ENCODE measurements at places on chromosomes 7 and 10.

GRCh38 chr7:141949021-141949420, 2.2 kb upstream of the CLEC5A start:
- DNase-seq, result no peak

- no peak for DNase-seq
These were observed 27.8 kb upstream of the SMURF1 start for GRCh38 chr7:99171731-99172130.

GRCh38 chr10:22365233-22365632, 19.9 kb downstream of the SPAG6 start:
- DNase-seq, result no peak

GRCh38 chr7:6559896-6560295, 8.6 kb upstream of the GRID2IP start:
- no peak for DNase-seq

DNA sequence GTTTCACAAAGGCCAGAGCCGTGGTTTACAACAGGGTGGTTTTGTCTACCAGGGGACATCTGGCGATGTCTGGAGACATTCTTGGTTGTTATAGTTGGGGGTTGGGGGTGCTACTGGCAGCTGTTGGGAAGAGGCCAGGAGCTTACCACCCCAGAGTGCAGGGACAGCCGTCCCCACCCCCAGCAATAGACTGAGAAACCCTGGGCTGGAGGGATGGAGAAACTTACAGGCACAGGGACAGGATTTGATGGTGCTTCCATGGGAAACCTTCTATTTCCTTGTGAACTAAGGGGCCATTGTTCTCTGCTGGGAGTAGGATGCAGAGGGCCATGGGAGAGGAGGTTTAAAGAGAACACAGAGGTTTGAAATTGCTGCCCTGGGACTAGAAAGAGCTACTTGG, 10.9 kb downstream of the ADCK2 start:
- no peak for DNase-seq

DNA sequence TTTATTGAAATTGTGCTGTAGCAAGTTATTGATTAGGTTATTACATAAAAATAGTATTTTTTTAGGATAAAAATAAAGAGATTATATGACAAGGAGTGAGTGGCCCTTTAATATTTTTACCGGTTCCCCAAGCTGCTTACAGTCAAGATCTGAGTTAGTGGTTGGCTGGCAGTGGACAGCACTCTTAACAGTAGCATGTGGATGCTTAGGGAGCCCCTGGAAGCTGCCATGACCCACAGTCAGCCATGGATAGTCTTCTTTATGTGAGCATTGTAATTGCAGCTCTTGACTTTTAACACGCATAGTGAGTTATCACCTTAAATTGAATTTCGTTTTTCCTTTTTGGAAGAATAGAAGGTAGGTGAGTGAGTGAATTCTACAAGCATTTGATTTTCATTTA, 22.1 kb downstream of the RAB18 start:
- DNase-seq, result no peak

- no peak for DNase-seq
These were observed 200.4 kb downstream of the TAX1BP1 start for GRCh38 chr7:27940341-27940740.

DNA sequence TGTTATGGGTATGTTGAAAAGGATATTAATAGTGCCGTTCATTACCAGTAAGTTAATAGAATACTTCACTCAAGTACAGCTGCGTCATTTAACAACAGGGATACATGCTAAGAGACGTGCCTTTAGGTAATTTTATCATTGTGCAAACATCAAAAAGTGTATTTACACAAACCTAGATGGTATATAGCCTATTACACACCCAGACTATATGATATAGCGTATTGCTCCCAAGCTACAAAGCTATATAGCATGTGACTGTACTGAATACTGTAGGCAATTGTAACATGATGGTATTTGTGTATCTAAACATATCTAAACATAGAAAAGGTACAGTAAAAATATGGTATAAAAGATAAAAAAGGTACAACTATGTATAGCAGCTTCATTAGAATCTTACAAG, 11.1 kb upstream of the PRKG1 start:
- no peak for DNase-seq

- no peak for DNase-seq
These were observed 132.3 kb downstream of the GLI3 start for GRCh38 chr7:42104694-42105093.

- DNase-seq, result no peak
These were observed 18.1 kb upstream of the KNDC1 start for GRCh38 chr10:133141958-133142340.

DNA sequence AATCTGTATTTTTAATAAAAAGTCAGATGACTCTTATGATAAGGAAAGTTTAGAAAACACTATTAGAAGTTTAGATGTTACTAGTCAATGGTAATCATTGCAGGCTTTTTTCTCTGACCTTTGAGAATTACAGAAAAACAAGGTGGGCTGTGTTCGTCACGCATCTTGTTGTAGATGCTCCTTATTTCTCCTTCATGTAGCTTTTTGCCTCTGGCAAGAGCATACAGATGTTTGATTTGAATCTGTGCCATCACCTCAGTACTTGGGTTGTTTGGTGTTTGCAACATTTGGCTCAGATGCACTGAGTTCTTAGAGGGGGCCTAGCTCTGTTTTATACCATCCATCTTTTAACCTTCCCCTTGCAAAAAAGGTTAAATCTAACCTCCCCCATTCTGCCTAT, 11.5 kb downstream of the TAS2R16 start:
- DNase-seq, result no peak

GRCh38 chr10:8800426-8800825, 745.9 kb downstream of the GATA3 start:
- no peak for DNase-seq

DNA sequence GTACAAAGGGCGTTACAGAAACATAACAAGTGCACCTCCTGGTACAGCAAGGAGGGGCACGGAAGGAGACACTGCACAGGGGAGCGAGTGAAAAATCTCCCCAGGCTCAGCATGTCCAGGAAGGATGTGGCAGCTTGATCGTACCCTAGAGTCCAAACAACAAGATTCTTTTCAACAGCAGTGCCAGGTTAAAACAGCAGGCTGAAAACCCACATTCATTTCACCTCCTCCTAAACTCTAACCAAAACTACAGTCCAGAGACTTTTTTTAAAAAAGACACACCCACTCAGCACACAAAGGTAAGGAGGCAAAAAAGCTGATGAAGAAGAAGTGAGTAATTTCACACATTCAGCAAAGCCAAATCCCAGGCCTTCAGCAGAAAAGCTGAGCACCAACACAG, 138.8 kb downstream of the SFMBT2 start:
- DNase-seq, result no peak

DNA sequence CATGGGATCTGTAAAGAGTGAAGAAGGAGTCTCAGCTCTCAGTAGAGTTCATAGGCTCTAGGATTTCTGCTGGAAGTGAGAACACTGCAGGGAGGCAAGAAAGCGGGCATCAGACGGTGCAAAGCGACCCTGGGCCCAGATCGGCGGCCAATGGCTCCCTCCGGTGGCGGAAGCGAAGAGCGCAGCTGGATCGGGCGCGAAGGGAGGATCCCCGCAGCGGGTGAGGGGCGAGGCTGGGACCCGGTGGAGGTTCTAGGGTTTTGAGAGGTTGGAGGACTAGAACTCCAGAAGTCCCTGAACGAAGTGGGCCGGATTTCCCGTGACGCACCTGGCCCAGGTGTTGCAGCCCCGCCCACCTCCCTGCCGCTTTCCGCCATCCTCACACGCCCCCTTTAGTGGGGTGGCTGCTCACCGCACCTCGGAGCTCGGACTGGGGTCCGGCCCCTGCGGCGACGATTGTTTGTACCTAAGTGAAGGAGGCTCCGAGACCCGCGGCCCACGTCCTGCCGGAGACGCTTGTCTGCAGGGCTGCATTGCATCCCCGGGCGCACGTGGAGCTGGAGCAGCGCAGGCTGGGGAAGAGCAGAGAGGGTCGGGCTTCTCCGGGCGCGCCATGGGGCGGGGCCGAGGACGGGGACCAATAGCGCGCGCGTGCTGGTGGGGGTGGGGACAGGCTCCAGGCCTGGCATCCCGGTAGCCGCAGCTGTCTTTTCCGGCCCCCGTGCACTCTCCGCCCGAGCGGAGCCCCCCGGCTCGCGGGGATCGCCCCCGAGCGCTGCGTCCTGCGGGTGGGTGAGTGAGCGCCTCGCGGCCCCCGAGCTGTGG, at the start of gene SLC12A9:
SLC12A9 (plus strand) TSS at position 666 of the 825 bp plus-strand sequence. CDS start 1,485 bp downstream, outside the sequence.
- peak; percentile 54 for DNase-seq

GRCh38 chr10:120738658-120739057, 112.5 kb upstream of the WDR11 start:
- no peak for DNase-seq

GRCh38 chr10:79286318-79286951, 60.8 kb upstream of the PPIF start:
- no peak for DNase-seq

- DNase-seq, result no peak
These were observed 46.4 kb downstream of the PDGFA start for GRCh38 chr7:473211-473734.

DNA sequence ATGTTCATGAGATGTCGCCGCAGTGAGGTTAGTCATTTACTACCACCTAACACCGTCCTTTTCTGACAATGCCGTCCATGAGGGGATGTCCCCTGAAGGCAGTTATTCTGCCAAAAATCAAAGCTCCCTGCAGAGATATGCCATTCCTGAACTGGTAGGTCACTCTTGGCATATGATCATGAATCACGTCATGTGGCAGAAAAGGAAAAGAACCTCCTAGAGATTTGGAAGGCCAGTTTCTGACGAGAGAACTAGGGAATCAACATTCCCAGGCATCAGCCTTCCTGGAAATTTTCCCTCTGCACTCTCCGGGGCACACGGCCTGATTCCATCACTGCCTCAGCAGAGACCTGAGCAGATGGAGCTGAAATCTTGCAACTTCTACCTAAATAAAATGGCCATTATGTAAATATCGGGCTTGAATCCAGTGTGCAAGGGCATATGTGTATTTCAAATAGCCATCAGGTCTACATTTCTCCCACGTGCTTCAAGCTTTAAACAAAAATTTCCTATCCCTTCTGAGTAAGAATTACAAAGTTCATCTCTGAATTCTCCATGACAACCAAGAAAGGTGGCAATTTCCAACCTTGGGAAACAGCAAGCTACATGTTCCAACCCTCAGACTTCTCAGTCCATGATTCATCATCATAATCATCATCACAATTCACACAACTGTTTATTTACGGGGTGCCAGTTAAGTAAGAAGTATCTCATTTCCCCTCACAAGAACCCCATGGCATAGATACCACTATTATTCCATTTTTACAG, 46.5 kb downstream of the AMPH start:
- no peak for DNase-seq

DNA sequence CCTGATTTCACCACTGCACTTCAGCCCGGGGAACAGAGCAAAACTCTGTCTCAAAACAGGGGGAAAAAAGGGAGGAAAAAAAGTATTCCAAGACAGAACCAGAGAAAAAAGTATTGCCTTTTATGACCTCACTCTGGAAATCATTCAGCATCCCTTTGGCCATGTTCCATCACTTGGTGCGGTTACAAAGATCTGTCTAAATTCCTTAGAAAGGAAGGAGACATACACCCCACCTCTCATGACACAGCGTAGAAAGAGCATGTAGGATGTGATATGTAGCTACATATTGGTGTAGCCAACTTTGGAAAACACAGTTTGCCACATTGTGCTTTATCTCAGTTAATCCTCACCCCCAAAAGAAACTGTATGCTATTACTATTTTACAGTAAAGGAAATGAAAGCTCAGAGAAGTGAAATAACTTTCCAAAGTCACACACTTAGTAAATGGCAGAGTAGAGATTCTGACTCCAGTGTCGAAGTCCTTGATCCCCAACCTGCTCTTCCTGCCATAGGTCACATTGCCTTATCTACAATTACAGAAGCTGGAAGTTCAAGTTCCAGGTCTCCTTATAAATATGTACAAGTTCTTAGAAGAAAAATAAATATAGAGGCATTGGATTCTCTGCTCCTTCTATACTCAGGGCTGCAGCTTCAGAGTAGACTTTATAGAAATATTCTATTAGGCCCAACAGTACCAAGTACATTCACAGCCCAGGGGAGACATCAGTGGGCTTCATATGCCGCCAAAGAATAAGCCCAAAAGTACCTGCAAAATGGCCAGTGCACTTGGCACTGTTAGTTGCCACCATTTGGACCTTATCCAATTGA, 91.6 kb upstream of the KMT2E start:
- DNase-seq, result no peak

DNA sequence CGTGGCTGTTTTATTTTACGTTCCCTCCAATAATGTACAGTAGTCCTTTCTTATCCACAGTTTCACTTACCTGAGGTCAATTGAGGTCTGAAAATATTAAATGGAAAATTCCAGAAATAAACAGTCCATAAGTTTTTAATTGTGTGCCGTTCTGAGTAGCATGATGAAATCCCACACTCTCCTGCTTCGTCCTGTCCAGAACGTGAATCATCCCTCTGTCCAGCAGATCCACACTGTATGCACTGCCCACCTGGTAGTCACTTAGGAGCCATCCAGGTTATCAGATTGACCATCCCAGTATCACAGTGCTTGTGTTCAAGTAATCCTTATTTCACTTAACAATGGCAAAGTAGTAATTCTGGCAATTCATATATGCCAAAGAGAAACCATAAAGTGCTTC, 46.3 kb downstream of the STARD3NL start:
- DNase-seq, result no peak

DNA sequence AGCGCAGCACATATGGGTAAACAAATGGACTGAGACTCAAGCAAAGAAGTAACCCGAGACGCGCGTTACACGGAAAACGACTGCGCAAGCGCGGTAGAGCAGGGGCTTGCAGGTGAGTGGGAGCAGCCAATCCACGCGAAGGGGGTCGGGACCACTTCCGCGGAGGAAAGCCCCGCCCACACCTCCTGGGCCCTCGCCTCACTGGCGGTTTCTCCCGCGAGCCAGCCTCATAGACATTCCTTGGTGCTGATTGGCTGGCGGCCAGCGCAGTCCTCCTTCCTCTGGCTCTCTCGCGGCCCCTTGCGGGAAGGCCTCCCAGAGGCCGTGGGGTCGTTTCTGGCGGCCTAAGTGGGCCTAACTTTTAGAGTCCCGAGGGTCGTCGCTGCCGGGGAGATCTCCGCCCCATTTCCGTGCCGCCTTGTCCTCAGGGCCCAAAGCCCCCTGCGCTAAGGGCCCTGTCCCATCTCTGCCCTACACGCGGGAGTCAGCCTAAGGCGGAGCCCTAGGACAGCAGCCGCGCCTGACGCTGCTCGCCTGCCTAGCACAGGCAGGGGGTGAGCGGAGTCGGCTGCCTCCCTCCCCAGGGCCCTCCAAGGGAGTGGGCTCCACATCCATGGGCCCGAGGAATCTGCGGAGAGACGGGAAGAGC, 9.1 kb upstream of the FXYD4 start:
- DNase-seq, result peak; percentile 66

GRCh38 chr10:14880229-14880628, 1.6 kb downstream of the SUV39H2 start:
- no peak for DNase-seq

- DNase-seq, result no peak
These were observed 67.8 kb downstream of the PTEN start for GRCh38 chr10:87930934-87931835.

GRCh38 chr10:27372095-27372494, 131.5 kb upstream of the ACBD5 start:
- no peak for DNase-seq

Measured in NCI-H187 treated with DMSO at 0.1 percent for 48 hours (cell line).